ENCODE measurements at places on chromosomes 11 and 22.

DNA sequence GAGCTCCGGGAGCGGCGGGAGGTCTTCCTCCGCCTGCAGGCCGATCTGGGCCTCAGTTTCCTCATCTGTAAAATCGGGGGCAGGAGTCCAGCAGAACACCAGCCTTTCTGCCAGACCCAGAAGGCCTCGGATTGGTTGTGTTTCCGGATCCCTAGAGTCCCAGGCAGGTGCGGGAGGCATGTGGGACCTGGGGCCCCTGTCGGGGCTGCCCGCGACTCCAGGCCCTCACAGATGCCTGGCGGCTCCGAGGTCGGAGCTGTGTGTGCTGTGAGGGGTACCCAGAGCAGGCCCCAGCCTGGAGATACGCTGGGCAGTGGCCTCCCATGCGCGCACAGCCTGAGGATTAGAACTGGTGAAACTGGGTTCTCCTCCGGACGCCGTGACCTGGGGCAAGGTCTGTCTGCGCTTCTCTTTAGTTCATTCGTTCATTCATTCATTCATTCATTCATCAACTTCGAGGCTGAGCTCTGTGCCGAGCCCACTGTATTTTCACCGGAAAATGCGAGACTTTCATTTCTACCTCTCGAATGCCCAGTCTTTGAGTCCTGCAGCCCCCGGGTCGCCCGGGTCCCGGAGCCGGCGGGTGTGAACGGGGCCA lies 24.6 kb downstream of the FLRT1 start:
- DNase-seq, result no peak

- no peak for DNase-seq
These were observed 9.4 kb downstream of the NPTXR start for GRCh38 chr22:38834215-38834953.

GRCh38 chr11:109735128-109735527 lies 313.1 kb downstream of the C11orf87 start:
- no peak for DNase-seq

GRCh38 chr11:79244241-79244772 lies 196.5 kb downstream of the TENM4 start:
- no peak for DNase-seq

DNA sequence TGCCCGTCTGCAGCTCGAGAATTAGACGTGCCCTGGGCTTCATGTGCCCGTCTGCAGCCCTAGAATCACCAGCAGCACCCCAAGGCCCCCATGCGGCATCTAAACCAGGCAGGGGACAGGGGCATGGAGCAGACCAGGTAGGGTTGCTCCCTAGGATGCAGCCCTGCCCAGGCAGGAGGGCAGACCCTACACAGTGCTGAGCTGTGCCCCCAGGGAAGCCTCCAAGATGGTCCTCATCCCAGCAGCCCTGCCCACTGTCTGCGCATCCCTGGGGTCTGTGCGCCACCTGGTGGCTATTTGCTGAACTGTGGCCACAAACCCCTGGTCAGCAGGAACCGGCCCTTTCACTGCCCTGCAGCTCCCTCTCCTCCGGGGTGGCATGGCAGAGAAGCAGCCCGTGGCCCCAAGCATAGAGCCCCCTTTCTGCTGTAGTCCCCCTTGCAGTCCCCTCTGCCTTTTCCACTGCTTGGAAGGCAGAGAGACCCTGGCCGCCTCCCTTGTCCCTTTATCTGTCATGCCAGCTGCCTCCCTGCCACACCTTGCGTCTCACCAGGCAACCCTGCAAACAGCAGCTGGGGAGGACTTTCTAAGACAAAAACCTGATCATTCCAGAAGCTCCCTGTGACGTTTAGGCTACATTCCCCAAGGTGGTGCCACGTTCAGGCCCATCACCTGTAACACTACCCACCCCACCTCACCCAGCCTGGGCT lies 86.6 kb downstream of the KCNQ1 start:
- peak; percentile 84 for DNase-seq

DNA sequence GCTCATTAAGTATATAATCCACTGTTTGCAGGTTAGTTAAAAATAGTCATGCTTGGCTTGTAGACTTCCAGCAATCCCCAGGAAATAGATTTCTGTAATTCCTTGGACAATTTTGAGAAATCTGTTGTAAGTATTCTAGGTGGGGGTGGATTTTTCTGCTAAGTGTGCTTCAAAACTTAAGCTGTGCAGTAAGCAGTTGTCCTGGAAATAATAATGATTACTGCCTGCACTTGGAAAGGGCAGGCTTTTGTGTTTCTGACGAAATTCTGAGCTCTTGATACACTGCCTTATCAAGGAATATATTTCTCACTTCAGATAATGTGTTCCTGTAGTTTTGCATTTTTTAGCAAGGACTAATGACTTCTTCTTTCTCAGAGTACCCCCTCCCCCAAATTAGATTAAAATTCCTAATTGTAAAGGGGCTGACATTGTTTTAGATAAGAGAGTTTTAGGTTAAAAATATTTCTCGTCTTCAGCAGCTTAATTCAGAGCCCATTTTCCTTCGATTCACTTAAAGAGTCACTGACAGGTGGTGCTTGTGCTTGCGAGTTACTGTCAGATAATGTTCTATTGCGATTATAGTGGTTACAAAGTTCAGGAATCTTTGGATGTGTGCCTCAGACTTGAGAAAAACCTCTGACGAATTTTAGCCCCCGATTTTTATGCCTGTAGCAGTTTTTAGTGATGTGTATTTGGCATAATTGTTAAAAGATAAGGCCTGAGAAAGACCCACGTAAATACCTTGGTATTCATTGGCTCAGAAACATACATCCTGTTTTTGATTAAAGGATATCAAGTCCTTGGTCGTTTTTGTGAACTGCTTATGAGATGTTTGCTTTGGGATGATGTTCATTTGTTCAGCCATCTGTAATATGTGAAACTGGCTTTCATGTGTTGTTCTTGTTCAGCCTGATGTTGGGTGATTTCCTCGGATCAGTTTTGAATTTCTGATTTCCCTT lies 120.5 kb downstream of the HIPK3 start:
- no peak for DNase-seq

GRCh38 chr11:94519478-94520084 lies 7.3 kb downstream of the C11orf97 start:
- DNase-seq, result no peak

- peak; percentile 80 for DNase-seq
These were observed 24.2 kb downstream of the TSKU start for GRCh38 chr11:76807206-76807875.

GRCh38 chr11:26086028-26086427 lies 245.9 kb upstream of the ANO3 start:
- no peak for DNase-seq

DNA sequence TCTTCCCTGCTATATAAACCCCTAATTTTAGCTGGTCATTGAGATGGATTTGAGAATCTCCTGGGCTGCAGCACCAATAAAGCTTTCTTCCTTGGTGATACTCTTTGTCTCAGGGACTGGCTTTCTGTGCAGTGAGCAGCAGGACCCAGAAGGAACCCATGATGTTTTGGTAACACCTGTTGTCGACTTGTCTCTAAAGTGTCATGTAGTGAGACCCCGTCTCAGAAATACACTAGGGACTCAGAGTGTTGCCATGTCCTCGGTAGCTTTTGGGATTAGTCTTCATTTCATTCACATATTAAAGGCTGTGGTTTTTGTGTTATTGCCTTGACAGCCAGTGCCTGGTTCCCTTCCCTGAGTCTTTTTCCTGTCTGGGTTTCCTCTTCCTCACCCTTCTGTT lies 1078.7 kb downstream of the TBC1D22A start:
- no peak for DNase-seq

- DNase-seq, result no peak
These were observed 85.0 kb upstream of the SC5D start for GRCh38 chr11:121207485-121208115.

- no peak for DNase-seq
These were observed 57.3 kb downstream of the ARFGAP3 start for GRCh38 chr22:42799461-42800405.

All from activated T-cell treated with anti-CD3 and anti-CD28 coated beads, Interleukin-2, amount 50 U/mL, for 24 hours (primary cell).